ENCODE measurements at places on chromosomes 11 and 22. TPM values are rescaled to one million over a fixed set of nuclear protein-coding genes. Genes with fewer than 3 reads are reported as not detected.

DNA sequence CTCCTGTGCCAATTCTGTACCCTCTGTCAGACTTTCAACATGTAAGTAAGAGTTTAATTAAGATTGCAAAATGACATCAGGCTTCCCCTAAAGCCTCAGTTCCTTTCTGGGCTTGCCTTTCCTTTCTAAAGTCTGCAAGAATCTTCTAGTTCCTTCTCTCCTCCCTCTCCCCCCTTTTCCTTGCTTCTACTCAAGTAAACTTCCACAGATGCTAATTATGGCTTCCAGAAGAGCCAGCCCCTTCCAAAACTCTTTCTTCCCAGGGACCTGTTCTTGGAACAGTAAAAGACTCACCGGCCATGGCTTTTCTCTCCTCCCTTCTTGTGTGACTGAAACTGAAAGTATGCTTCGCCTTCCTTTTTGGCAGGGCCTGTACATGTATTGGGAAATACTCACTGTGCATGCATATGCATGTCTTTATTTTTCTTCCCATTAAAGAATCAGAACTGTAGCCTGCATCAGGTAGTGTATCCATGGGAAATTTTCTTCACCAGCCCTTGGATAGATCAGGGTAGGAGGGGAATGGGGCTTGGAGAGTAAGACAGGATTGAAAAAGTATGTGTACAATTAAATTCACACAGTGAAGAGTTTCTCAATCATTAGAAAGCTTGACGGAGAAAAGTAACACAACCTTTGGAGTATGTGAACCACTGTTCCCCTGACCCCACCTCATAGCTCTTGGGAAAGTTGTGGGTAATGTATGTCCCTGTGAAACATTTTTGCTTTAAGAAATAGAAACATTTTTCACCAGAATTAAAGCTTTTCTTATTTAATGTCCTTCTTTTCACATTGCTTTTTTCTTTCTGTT, at the start of gene CASP1:
CASP1 (minus strand) TSS at position 332 of the 808 bp plus-strand sequence; CDS start at position 301, 31 bp downstream.
- peak; percentile 33 for DNase-seq

TRIM49C gene
- not detected for total RNA-seq

TCN1 gene
- 227 TPM for total RNA-seq

- DNase-seq, result no peak
Measured at GRCh38 chr11:36340897-36341296, 44.8 kb downstream of the PRR5L start.

DNA sequence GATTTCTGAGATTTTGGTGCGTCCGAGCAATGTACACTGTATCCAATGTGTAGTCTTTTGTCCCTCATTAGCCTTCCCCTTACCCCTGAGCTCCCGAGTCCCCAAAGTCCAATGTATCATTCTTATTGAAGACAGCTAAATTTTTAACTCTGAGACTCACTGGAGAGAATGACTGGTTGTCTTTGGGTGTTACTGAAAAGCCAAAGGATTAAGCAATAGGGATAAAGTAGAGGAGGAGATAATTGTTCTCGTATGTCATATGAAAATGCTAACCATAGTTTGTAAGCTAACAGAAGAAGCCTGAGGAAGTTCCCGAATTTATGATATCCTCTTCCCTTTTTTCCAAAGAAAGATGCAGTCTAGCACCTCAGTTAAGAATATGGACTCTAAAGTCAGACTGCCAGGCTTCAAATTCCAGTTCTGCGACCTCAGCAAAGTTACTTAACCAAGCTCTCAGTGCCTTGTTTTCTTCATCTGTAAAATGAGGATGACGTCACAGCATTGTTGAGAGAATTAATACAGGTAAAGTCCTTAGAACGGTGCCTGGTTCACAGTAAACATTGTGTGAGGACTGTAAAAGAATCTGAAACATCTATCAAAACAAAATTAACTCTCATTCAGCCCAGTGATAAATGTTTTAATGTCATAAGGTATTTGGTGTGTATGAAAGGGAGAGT, 1.6 kb upstream of the MSANTD2 start:
- no peak for DNase-seq

GRCh38 chr22:37818409-37819104, 4.6 kb upstream of the GALR3 start:
- no peak for DNase-seq

TIMP3 gene
- total RNA-seq, result 76.4 TPM

- no peak for DNase-seq
Measured at GRCh38 chr22:25566898-25567235, 2.4 kb downstream of the GRK3 start.

H19 gene
- total RNA-seq, result 11.1 TPM

- DNase-seq, result no peak
Measured at GRCh38 chr22:29617922-29618629, 14.6 kb downstream of the NF2 start.

GLB1L2 gene
- 0.48 TPM for total RNA-seq

- no peak for DNase-seq
Measured at GRCh38 chr22:48331266-48331665, 1496.4 kb downstream of the BRD1 start.

OR52N4 gene
- not detected for total RNA-seq

DNA sequence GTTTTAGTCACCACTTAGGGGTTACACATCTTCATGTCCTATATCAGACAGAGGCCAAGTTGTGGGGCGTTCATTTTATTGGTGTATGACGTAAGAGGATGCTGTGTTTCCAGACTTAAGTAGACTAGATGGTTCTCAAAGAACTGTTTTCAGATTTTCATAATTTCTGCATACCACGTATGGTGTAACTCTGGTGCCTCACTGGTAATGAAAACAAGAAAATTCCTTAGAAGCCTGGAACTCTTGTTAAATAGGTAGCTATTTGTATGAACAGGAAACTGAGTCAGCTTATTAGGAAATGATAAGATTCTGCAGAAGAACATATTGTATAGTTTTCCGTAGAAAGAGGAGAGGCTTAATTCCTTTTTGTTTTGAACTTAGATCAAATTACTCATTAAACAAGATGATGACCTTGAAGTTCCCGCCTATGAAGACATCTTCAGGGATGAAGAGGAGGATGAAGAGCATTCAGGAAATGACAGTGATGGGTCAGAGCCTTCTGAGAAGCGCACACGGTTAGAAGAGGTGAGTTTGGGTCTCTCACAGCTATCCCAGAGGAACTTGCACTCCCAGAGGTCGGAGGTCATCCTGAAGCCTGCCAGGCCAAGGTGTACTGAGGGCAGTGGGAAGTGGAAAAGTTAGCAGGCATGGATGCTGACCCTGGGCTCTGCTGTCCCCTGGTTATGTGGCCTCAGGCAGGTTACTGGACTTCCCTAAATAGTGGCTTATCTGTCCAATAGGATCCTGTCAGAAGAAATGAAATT, 3.9 kb downstream of the CDC45 start:
- DNase-seq, result no peak

DNAJB13 gene
- total RNA-seq, result 0.40 TPM

- DNase-seq, result no peak
Measured at GRCh38 chr11:84103096-84103495, 816.9 kb upstream of the CCDC90B start.

MIF gene
- 837 TPM for total RNA-seq

DNA sequence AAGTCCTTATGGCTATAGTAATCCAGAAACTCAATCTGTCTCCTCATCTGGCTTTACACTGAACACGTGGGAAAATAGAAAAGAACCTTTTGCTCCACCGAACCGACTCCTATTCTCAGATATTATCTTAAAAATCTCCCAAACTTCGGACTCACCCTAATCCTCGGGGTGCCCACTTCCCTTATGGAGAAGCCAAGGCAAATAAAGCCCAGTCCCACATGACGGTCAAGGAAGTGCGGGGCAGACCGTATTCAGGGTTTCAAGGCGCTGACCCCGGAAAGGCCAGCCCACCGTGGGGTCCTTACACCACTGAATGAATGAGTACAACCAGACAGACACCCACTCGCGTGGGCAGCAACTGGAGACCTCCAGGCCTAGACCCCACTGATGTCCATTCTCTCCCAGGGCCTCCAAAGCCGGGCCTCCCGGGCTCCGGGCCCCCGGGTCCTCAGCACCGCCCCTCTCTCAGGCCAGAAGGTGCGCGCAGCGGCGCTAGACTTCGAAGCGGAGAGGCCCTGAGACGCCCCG, 489 bp downstream of the NUP98 start:
- peak; percentile 49 for DNase-seq

DNA sequence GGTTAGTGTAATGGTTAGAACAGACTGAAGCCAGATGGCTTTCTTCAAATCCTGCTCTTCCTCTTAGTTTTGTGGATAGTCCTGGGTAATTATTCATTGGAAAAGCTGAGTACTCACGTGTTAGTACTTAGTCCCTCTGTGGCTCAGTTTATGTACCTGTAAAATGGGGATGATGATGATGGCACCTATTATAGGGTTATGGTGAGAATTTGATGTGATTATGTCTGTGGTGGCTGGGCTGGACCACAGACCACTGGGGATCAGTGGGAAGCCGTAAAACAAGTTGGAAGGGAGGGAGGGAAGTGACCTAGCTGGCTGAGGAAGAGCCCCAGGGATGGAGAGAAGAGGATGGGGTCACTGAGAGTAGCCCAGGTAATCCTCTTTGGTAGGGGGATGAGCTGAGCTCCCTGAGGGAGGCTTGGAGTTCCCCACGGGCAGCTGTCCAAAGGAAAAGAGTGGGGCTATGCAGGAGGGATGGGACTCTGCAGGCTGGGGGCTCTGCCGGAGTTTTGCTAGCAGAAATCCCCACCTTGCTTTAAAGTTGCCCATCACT, 19.8 kb downstream of the ARHGEF17 start:
- no peak for DNase-seq

GRCh38 chr22:26529345-26529744, 17.1 kb upstream of the TFIP11 start:
- DNase-seq, result no peak

- no peak for DNase-seq
Measured at GRCh38 chr22:28903080-28903479, 19.7 kb downstream of the ZNRF3 start.

CDC42BPG gene
- 1.1 TPM for total RNA-seq

PAMR1 gene
- not detected for total RNA-seq

DNA sequence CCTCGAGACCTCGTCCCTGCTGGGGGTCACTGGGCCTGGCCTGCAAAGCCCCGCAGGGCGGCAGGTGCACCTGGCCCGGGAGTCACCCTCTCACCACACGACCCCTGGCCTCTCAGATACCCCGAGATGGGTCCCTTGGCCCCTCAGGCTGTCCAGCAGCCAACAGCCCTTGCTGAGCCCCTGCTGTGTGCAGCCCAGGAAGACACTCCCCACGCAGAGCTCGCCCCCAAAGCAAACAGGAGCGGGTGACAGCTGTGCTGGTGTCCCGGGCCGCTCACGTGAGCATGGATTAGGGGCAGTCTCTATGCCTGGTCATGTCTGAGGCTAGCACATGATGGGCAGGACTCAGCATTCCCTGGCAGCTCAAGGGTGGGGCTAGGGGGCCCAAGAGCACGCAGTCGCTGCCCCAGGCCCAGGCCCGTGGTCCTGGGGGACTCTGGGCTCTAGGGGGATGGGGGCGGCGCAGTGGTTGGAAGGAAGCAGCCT, 31.3 kb downstream of the WNT7B start:
- DNase-seq, result no peak

FADS3 gene
- total RNA-seq, result 26.6 TPM

DNA sequence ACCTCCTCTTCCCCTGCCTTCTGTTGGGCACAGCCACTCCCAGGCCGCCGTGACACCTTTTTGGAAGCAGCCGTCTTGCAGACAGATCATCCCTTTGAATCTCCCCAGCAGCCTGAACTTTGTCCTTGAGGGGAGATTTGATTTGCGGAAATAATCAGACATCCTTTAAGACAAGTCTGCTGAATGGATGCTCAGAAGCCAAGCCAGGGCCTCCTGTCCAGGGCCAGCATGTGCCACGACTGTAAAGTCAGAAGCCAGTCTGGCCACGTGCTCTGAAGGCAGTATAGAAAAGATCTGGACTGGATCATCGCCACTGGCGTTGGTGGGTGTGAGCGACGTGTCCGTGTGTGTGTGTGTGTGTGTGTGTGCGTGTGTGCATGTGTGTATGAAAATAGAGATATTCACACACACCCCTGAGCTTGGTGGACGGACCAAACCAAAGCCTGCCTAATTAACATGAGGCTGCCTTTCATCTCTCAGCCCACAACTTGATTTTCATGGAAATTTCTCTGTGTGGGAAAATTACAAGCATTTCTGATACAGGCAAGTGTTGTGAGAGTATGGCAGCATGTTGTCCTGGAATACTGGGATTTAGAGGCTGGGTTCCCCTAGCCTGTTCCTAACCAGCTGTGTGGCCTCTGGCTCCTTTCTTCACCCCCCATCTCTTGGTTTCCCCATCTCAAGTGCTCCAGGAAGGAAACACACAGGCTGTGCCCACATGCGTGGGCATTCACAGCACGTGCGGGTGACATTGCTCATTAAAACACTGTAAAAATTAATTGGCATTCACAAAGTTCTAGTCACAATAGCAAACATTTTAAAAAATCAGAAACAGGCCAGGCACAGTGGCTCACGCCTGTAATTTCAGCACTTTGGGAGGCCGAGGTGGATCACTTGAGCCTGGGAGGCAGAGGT, 61.8 kb upstream of the WNT7B start:
- no peak for DNase-seq

KDELR3 gene
- total RNA-seq, result 61.9 TPM

DNA sequence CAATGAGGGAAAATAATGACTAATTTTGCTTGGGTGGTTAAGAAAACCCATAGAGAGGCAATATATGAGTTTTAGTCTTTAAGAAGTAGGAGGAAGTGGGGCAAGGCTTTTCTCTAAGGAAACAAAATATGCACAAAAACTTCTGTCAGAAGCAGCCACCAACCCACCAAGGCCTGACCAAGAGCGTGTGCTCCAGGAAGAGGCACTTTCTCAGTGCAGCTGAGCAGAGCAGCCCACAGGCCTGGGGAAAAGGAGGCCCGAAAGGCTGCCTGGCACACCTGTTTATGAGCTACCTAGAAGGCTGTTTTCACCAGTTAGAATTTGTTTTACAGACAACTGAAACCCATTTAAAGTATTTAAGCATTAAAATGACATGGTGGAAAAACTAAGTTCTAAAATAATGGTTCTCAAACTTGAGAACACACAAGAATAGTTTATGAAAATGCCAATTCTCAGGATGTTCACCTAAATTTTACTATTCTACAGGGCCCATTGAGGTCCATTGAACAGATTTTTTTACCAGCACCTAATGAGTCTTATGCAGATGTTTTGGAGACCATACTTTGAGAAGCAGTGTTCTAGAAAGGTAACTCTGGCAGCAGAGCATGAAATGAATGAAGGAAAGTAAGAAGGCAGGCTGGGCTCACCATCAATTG, 160.5 kb upstream of the DDI1 start:
- no peak for DNase-seq

DNA sequence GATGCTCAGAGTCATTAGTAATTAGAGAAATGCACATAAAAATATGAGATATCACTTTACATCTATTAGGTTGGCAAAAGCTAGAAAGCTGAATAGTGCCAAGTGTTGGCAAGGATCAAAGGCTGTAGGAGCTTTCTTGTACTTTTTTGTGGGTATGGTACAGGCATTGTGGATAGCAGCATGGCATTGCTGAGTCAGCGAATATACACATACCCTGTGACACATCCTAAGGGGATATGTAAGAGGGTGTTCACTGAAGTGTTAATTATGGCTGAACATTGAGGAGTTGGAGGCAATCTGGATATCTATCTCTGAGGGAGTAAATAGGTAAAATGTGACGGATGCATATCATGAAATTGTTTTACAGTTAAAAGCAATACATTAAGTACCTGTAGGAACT, 27.0 kb upstream of the IL18BP start:
- DNase-seq, result no peak

SEC14L6 gene
- total RNA-seq, result not detected

SEPTIN5 gene
- total RNA-seq, result 13.8 TPM

CYTH4 gene
- 0.11 TPM for total RNA-seq

MFNG gene
- 0.37 TPM for total RNA-seq
